Stimulated activated CD4-positive, alpha-beta T cell treated with anti-CD3 and anti-CD28 coated beads, TNF-alpha, amount 100 ng/mL, for 4 hours (primary cell): ENCODE measurements at places on chromosomes 4 and X.

DNA sequence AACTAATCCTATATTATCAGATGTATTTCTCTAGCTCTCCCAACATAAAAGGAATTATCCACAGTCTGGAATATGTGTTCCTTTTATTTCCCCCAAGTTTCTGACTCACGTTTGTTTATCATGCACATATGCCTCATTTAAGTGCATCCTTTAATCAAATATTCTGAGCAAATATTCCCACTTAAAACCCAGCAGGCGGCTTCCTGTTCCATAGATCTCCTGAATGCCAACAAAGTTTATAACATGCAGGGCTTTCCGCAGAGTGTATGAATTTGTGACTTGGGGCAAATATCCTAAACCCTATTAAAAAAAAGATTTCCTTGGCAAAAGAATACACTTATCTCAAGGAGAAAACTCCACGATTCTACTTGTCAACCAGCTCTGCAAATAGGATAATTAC is 16.9 kb downstream of the GLRA2 start:
- DNase-seq = no peak

GRCh38 chr4:147965873-147966272 is 234.0 kb downstream of the ARHGAP10 start:
- no peak for DNase-seq

- no peak for DNase-seq
Measured at GRCh38 chr4:114017120-114017917, 37.9 kb upstream of the ARSJ start.

DNA sequence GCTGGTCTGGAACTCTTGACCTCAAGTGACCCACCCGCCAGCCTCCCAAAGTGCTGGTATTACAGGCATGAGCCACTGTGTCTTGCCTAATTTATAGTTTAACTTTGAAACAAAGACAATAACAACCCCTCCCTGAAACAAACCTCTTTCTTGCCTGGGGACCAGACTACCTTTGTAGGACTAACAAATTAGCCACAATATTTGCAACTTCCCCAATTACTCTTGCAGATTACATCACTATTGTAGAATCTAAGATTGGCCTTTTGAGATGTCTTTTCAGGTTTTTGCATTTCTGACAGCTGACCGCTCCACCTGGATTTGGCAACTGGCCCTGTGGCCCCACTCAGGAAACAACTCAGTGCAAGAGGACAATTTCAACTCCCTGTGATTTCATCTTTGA is 84.8 kb downstream of the AKAP4 start:
- DNase-seq = no peak

GRCh38 chr4:41485041-41485440 is 52.9 kb upstream of the LIMCH1 start:
- no peak for DNase-seq

DNA sequence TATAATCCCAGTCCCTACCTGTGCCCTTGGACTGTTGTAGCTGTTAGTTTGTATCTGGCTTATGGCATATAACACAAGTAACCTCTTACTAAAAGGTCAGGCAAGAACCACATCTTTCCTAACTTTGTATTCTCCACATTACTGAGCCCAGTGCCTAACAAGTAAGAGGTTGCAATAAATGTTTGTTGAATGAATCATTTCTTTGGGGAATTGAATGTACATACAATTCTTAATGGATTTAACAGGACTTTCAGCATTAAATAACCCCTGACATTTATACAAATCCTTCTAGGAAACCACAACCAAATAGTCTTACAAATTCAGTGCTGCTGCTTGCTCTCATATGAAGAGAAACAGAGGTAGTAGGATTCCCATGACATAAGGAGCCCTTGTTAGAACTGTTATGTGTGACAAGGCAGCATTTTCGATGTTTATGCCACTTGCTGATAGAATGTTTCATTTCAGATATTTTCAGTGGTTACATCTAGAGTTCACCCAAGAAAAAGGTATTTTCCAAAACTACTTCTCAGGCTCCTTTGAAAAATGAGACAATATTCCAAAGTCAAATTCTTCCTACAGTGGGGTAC is 62.0 kb downstream of the MBNL3 start:
- DNase-seq = no peak

DNA sequence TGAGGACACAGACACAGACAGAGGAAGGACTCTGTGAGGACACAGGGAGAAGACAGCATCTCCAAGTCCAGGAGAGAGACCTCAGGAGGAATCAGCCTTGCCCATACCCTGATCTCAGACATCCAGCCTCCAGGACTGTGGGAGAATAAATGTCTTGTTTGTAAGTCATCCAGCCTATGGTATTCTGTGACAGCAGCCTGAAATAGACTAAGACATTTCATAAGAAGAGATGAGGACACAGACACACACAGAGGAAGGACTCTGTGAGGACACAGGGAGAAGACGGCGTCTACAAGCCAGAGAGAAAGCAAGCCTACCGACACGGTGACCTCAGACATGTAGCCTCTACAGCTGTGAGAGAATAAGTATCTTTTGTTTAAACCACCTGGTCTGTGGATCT is 112.1 kb downstream of the DHRSX start:
- no peak for DNase-seq

- no peak for DNase-seq
Measured at GRCh38 chrX:121301356-121301755, 253.9 kb downstream of the GLUD2 start.

DNA sequence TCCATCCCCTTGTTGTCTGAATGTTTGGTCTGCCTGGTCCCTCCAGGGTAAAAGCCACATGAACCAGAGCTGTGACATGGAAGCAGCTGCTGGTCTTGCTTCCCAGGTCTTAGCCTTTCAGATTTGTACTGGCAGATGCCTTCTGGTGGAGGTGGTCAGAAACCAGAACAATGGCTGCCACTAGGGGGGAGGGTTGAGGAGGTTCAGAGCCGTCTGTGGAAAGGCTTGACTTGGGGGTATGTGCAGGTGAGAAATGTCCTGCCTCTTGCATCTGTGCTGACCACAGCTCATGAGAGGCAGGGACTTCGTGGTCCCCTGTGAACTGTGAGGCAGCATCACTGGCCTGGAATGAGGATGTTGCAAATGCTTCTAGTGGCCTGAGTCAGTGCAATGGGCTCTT is 144.2 kb upstream of the WDR1 start:
- DNase-seq = no peak

DNA sequence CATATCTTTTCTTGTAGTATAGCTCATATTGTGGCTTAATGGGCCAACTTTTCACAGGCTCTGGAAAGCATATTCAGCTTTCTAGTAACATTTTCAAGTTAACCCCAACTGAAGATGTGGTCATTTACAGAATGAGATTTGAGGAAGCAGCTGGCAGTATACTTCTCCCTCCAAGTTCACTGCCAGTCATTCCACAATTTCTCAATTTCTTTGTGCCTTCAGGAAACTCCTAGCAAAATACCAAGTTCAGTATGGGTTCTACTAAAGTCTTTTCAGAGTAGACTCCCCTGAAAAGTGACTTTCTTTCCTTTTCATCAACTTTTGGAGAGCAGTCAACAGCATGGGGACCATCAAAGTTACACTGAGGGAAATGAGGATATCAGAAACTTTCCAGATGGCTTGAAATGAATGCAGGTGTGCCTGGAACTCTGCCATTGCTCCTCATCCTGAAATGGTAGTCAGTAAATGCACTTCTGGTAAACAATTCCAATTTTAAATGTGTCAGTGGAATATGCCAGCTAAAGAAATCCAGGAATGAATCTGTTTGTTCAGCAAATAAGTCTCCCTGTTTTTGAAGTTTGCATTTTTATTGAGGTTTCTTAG is 81.5 kb upstream of the TEX13D start:
- DNase-seq = no peak

- DNase-seq = no peak
Measured at GRCh38 chr4:165359506-165359905, 19.3 kb upstream of the CPE start.

- DNase-seq = no peak
Measured at GRCh38 chrX:111519215-111519614, 7.8 kb downstream of the SERTM2 start.

DNA sequence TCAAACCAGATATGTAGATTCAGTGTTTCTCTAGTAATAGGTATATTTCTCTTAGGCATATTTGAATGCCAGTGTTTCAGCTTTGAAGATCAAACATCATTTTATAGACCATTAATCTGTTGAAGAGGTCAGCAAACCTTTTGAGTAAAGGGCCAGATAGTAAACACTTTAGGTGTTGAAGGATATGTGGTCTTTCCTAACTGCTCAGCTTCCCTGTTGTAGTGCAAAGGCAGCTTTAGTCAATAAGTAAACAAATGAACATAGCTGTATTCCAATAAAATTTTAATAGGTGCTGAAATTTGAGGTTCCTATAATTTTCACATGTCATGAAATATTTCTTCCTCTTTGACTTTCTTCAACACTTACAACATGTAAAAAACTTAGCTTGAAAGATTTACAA is 201.6 kb downstream of the ADGRL3 start:
- DNase-seq = no peak

DNA sequence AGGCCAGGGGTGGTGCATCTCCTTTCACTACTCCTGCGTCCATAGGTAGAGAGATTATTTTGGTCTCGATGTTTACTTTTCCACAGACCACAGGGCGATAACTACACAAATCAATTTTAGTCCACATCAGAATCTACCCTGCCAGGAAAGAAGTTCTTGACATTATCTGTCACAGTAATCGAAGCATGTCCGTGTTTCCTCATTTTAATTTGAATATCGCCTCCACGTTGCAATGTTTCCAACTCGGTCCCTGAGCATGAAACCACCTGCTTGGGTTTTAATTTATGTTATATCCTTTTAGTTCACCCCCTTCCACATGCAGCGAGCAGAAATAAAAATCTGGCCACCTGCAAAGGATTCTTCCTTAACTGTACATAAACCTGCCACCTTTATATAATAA is 100.1 kb upstream of the ATXN3L start:
- DNase-seq = no peak

DNA sequence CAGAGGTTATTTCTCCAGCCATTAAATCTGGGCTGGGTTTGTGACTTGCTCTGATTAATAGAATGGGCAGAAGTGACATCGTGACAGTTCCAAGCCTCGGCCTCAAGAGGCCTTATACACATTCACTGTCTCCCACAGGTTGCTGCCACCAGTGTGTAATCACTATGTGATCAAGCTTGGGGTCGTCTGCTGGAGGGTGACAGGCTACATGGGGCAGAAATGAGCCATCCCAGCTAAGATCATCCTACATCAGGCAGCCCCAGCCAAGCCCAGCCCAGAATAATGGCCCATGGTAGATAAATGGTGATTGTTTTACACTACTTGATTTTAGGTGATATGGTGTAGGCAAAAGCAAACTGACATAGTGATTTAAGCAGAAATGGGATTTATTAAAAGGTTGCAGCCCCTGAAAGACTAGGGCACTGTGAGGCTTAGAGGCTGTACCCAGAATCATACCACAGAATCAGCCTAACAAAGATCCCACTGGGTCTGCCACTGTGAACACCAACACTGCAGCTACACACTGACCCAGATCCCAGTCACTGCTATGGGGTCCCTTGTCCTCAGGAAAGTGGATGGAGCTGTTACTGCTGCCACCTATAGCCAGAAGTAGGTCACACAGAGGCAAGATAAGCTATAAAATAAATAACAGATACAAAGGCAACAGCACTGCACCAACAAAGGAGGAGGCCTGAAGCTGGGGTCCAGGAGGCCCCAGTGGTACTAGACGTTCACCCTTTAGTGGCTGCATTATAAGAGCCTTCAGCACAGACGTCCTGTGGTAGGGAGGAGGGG is 159.6 kb upstream of the RBPJ start:
- no peak for DNase-seq

DNA sequence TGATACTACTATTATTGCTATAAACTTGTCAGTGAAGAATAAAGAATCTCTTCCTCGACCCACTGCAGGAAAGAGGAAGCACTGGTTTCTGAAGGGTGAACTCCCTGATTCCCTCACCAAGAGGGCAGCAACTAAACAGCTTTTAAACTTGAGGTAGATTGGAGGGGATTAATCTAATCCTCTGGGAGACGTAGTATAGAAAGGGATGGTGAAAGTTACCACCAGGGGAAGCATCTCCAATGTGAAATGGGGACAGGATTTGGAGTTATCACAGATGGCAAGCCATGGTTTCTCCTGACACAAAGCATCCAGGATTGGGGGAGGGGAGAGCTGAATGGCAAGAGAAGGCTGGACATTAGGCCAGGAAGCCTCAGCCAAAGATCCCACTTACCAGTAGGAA is 62.7 kb upstream of the PTPN13 start:
- DNase-seq = no peak

DNA sequence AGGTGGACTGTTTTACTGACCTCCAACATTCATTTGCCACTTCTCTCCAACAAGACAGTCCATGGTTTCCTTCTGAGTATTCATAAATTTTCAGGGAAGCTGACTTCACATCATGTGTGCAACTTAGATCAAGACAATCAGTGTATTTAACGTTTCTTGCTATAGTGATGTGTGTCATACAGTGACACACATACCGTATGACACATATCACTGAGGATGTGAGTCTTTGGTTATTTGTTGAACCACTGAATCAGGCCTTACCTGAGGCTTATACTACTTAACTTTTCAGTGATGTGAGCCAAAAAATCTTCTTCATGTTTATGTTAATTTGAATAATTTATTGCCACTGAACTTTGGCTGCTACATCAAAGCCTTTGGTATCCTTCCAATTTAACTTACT is 166.8 kb downstream of the BMPR1B start:
- DNase-seq = no peak

GRCh38 chr4:2755821-2756690 is at the start of gene TNIP2:
TSS of gene TNIP2 (minus strand) at chr4:2756336. CDS start at chr4:2756289, 47 bp downstream.
- DNase-seq = peak; percentile 68

DNA sequence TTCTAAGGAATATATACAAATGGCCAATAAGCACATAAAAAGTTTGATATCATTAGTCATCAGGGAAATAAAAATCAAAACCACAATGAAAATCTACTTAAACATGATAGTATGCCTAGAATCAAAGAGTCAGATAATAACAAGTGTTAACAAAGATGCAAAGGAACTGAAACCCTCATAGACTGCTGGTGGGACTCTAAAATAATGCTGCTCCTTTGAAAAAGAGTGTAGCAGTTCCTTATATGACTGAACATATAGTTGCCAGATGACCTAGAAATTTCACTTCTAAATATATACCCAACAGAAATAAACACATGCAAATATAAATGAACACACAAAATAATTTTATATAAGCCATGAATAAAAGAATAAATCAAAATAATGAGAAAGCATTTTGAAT is 205.1 kb upstream of the CTSO start:
- DNase-seq = no peak

DNA sequence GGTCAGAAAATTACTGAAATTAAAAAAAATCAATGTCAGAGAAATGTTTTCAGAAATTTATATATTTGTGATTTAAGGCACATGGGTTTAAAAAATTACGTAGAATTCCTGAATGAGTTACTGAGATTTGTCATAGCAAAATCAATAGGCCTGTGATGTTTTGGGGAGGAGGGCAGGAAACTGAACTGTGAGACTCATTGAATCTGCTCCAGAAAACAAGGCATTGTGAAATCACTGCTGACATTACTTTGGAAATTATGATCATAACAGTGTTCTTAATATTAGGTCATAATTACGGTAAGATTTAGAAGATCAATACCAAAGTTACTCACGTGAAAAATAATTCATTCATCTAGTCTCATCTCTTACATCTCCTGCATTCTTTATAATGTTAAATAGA is 5.3 kb downstream of the FGF5 start:
- DNase-seq = no peak
